ENCODE measurements at places on chromosomes 11 and 22.

GRCh38 chr22:40022536-40023240 is 27.9 kb downstream of the FAM83F start:
- no peak for DNase-seq

GRCh38 chr11:75158696-75159150 is 7.8 kb downstream of the SLCO2B1 start:
- no peak for DNase-seq

DNA sequence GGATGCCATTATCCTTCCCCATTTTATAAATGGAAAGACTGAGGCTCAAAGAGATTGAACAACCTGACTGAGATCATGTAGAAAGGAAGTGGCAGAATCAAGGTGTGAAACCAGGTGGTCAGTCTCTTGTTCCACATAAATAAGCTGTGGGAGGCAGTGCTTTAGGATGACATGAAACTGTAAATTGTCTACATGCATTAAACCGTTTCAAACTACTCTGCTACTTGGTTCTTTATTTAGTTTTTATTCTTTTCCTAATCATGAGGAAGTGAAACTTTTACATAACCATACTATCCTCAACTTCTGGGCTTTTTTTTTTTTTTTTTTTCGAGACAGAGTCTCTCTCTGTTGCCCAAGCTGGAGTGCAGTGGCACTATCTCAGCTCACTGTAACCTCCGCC is 34.9 kb downstream of the CADM1 start:
- no peak for DNase-seq

DNA sequence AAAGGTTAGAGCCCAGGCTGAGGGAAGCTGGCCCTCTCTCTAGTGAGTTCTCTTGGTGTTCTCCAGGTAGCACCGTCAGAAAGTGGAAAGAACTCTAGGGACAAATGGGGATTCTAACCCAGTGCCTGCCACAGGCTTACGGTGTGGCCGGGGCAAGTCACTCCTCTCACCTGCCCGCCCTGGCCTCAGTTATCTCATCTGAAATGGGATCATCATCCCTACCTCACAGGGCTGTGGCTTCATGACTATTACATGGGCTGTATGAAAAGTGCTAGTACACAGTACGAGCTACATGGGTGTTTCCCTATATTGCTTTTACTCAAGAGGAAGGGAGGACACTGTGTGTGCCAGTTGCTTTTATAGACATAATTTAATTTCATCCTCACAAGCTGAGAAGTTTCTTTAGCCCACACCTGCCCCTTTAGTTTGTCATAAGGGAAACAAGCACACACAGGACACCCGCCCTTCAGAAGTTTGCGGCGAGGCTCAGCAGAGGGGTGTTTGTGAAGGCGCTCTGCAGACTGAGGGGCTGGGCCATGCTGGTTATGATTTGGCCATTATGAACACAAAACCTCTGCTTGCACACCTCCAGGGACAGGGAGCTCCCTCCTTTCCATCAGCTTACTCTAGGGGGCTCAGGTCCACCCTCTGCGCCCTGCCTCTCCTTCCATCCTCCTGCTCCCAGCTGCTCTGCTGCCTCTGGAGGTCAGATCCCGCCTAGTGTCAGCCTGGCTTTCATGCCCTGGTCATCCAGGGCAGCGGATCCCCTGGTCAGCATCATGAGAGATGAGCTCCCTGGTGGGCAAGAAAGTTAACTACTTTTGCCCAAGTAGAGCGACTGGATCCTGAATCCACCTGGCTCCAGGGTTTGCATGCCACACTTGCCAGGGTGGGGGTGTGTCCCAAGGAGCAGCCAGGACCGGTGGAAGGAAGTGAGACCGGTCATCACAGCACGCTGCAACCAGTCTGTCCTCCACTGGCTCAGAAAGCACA is 1.2 kb downstream of the KLHL35 start:
- no peak for DNase-seq

GRCh38 chr22:20258021-20258299 is 10.2 kb downstream of the RTN4R start:
- no peak for DNase-seq

GRCh38 chr11:125892071-125892470 is 4.6 kb downstream of the HYLS1 start:
- no peak for DNase-seq

- DNase-seq = no peak
These were observed 6.3 kb downstream of the OSBPL5 start for GRCh38 chr11:3158821-3159220.

DNA sequence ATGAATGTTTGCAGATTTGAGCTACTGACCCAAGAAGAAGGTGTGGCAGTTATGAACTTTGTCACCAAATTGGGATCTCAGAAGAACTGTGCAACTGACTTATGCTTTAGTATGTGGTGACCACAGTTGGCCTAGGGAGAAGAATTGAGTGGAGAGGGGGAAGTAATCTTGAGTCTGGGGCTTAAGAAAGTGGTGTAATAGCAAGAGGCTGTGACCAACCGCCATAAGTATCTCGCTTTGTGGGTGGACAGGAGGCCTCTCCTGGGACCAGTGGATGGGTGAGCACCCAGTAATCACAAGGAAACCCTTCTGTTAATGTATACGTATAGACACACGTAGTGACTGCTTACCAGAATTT is 12.7 kb upstream of the IL10RA start:
- no peak for DNase-seq

- DNase-seq = no peak
These were observed 470.6 kb downstream of the NTM start for GRCh38 chr11:131841028-131841427.

GRCh38 chr22:27337676-27338075 is 463.9 kb downstream of the MN1 start:
- DNase-seq = no peak

- no peak for DNase-seq
These were observed 11.3 kb downstream of the TPCN2 start for GRCh38 chr11:69059985-69060384.

DNA sequence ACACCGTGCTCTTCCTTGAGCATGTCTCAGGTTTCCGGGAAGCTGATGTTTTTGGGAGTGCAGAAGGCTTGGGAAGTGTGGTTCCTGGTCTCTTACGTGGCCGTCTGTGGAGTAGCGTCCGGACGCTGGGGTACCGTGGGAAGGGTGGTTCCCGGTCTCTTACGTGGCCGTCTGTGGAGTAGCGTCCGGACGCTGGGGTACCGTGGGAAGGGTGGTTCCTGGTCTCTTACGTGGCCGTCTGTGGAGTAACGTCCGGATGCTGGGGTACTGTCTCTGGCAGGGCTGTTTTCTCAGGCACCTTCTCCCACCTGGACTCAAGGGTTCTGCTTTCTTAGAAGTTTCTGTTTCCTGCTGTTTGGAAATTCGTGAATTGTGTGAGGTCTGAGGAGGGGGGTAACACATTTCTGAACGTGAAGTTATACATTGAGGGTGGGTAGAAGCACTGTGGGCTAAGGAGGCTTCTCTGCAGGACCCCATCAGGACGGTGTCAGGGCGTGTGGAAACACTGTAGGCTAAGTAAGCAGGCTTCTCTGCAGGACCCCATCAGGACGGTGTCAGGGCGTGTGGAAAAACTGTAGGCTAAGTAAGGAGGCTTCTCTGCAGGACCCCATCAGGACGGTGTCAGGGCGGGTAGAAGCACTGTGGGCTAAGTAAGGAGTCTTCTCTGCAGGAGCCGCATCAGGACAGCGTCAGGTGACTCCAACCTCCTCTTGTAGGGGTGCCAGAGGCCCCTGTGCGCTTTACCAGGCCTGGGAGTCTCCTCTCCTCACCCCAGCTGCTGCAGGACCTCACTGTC is 5.3 kb upstream of the IFITM3 start:
- DNase-seq = no peak

DNA sequence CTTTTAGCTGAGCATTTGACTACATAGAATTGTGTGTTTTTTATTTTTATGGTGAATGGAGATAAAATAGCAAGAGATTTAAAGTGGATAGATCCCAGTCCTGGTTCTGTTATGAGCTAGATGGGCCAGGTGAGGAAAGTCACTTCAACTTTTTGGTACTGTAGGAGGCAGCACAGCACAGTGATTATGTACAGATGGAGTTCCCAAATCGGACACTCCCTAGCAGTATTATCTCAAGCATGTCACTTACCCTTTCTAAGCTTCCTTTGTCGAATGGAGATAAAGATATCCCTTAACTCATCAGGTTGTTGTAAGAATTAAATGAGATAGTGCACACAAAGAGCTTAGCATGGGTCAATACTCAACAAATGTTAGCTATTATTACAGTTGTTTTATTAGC is 5.3 kb downstream of the EXPH5 start:
- no peak for DNase-seq

GRCh38 chr22:38937036-38937435 is 20.4 kb upstream of the APOBEC3A start:
- DNase-seq = no peak

GRCh38 chr11:125626288-125626950 is 1.5 kb downstream of the CHEK1 start:
- DNase-seq = peak; percentile 53

DNA sequence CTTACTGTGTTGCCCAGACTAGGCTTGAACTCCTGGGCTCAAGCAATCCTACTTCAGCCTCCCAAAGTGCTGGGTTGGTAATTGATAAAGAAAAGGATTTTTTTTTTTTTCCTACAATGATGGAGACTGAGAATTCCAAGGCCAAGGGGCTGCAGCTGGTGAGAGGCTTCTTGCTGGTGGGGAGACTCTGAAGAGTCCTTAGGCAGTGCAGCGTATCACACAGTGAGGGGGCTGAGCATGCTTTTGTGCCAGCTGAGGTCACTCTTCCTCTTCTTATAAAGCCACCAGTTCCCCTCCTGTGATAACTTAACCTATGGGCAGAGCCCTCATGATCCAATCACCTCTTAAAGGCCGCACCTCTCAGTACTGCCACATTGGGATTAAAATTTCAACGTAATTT is 28.2 kb upstream of the CCDC81 start:
- no peak for DNase-seq

- DNase-seq = no peak
These were observed 766 bp upstream of the CAPRIN1 start for GRCh38 chr11:34050581-34051348.

- DNase-seq = no peak
These were observed 5.9 kb downstream of the MTMR2 start for GRCh38 chr11:95918056-95918455.

- DNase-seq = no peak
These were observed 413.6 kb downstream of the OPCML start for GRCh38 chr11:133118563-133119268.

DNA sequence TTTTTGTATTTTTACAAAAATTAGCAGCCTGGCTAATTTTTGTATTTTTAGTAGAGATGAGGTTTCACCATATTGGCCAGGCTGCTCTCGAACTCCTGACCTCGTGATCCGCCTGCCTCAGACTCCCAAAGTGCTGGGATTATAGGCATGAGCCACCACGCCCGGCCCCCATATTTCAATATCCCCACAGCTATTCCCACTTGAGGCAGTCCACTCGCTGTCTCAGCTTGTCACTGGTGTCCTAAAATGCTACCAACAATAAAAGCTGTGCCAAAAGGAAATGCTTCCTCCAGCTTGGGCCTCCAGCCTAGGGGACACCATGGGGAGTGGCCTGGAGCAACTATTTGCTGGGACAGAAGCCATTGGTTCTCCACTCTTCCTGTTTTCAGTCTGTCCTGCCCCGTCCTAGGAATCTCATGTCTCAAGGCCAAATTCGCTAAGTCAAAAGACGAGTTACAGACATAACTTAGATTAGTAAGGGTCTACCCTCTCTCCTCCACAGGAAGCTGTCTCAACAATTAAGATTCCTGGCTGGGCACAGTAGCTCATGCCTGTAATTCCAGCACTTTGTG is 7.3 kb upstream of the SPINDOC start:
- no peak for DNase-seq

Data from activated CD4-positive, alpha-beta T cell treated with anti-CD3 and anti-CD28 coated beads, Interleukin-10, Interleukin-2, amounts not matched to agents 100 ng/mL and 50 ng/mL, durations not matched to agents 16 hours and 8 hours (primary cell).